ENCODE measurements at places on chromosomes 6 and 20.

DNA sequence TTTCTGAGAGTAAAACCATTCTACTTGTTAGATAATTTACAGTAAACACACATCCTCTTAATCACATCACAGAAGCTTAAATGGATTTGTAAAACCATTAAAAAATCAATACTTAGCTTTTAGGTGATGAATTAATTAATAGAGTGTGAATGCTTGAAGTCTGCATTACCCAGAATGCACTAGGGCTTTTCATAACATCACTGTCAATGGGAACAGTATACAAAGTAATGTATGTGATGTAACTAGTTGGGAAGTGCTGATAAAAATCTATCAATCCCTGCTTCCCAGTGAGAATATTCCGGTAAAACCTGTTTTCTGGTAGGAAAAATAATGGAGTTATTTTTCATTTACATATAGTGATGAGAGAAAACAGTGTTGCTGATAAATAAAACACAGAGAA is 23.1 kb upstream of the HDGFL1 start:
- no peak for ATAC-seq

DNA sequence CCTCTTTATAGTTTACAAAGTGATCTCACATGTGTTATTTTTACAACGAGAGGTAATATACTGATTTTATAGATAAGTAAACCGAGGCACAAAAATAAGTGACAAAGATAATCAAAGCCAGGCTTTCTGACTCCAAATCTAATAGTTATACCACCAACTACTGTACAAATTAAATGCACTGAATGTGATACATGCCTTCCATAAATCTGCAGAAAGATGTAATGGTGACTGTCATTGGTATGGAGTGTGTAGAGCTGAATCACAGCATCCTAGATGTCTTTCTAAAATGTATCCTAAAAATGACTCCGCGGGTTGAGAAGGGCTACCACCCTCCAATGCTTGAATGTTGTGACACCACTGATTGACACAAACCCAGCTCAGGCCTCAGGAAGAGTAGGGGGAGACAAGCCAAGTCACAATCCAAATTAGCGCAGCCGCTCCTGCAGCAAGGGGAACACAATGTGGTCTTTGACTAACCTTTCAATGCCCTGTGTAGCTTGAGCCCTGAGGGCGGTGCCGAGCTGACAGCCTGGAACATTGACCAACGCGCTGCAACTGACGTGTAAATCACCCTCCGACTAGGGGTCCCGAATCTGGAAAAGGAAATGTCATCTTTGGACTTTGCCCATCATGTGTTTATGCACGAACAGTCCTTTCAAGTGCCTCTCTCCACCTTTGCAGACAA is 136.8 kb downstream of the OLIG3 start:
- no peak for ATAC-seq

DNA sequence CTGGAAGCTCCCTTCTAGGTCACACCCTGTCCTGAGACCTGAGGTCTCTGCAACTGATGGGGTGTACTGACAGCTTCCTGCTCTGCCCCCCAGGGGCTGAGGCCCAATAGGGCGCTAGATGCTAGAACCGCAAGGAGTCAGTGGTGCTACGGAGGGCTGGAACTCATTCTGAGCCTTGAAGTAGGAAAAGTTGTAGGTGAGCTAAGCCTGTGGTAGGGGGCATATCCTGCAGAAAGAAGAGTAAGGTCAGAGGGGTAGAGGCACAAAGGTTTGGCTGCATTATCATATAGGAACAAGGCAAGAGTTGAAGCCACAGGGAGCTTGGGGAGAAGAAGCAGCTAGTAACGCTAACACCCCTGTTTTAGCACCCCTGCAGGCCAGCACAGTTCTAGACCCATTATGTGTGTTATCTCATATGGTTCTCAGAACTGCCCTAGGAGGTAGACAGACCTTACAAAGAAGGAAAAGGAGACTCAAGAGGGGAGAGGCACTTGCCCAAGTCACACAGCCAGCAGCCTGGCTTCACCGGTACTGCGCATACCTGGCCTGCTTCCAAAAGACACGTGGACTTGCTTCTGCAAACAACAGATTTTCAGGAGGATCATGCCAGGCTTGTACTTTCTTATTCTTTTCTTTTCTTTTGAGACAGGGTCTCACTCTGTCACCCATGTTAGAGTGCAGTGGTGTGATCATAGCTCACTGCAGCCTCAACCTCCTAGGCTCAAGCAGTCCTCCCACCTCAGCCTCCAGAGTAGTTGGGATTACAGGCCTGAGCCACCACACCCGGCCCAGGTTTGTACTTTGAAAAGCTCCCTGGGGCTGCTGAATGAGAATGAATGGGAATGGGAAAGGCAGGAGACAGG is 156.1 kb downstream of the MRPL14 start:
- ATAC-seq: no peak

DNA sequence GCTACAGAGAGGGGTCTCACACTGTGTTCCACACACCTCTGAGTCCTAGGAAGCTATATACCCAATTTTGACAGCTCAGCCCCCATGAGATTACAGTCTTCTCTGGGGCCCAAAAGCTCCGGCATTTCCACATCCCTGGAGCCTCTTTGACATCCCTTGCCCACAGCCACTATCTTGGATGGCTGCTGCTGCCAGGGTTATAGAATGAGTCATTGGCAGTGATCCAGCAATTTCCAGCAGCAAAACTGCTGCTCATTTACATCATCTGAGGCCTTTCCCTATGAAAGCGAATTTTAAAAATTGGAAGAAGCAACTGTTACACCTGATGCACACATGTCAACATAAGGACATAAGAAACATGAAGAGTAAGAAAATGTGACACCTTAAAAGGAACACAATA is 590.7 kb downstream of the MEI4 start:
- ATAC-seq: no peak

DNA sequence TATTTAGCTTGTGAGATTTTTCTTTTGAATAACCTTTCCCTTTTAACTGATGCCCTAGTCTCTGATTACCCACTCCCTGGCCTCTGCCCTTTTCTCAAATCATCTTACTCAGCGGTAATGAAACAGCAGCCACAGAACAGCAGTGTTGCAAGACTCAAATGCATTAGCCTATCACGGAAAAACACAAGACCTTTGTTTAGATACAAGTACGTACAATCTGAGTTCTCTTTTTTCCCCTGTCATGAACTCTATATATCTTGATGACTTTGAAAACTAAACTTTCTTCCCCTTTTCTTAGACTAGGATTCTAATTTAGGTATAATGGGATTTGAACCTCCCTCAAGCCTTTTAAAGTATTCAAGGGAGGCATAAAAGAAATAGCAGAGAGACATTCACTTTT is 1034.9 kb downstream of the EYS start:
- no peak for ATAC-seq

All from esophagus mucosa (tissue), 1 donor.